Metanephros (tissue), 2 donors: ENCODE measurements at places on chromosomes 5 and 9. TPM values are rescaled to one million over a fixed set of nuclear protein-coding genes. Genes with fewer than 3 reads are reported as not detected.

The PRRX2 gene
- total RNA-seq = 2.1 TPM

The SAXO1 gene
- 0.93 TPM for total RNA-seq

The CDO1 gene
- 70.7 TPM for total RNA-seq

The SH3RF2 gene
- 4.7 TPM for total RNA-seq

The SPINK7 gene
- not detected for total RNA-seq

The CHMP5 gene
- total RNA-seq = 37.7 TPM

The ANKRD18A gene
- total RNA-seq = 2.9 TPM

The AFAP1L1 gene
- 49.8 TPM for total RNA-seq

The LHX6 gene
- 3.0 TPM for total RNA-seq
